ENCODE measurements at places on chromosomes 6 and 20.
A peak's percentile ranks its signal among the peaks of the same experiment; 100 is the strongest.

DNA sequence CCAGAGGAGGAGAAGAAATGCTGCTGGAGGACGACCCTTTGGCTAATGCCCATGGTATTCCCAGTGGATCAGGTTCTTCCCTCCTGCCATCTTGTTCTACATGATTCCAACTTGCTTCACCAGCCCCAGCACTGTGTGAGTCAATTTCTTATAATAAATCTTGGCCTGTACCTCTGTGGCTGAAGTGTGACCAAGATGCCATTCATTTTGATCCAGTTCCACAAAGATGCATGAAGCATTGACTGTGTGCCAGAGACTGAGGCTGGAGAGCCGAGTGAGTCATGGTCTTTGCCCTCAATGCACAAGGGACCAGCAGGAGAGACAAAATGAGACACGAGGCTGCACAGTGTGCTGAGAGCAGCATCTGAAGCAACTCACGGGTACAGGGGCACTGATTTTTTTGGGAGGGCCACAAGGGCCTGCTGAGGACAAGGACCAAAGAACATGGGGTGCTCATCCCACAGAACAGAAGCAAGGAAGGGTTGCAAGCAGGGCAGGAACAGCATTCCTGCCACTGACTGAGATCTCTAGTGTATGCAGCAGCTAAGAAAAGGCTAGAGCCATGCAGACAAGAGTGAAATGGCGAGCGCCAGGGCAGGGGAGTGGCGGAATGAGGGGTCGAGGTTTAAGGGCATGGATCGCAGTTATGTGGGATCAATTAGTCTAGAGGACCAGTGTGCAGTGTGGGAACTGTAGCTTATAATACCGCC lies 207.0 kb downstream of the THBS2 start:
- no peak for DNase-seq

DNA sequence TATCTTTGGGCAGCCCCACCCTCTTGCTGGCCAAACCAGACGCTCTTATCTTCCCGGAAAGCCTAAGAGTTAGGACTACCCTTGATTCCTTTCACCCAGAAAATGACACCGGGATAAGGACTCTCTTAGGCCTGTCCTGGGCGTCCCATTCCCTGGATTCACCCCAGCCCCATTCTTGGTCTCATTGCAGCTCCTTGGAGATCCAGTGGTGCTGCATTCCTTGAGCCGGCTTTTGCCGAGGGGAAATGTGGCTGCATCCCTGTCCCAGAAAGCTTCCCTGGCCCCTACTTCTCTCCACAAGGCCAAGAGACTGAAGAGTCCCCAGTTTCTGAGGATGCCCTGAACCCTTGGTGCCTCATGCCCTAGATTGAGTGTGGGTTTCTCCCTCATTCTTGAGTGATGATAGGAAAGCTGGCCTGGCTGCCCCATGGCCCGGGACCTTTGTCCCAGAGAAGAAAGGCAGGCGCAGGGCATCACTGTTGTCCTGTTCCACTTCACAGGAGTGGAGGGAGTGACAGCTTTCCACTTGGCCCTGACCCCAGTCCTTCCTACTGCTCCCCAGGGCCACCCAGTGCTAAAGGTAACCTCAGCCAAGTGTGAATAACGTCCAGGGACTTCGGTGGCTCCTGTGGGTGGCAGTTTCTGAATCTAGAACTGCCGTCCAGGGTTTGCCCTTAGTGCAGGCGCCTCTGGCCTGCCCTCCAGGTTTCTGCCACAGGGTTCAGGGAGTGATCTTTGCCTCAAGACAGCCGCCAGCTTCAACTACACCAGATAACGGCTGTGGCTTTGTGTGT lies 42.7 kb upstream of the MYL9 start:
- no peak for DNase-seq

GRCh38 chr6:147116056-147116455 lies 88.2 kb upstream of the STXBP5 start:
- DNase-seq: no peak

GRCh38 chr6:14466278-14466677 lies 348.7 kb downstream of the CD83 start:
- no peak for DNase-seq

DNA sequence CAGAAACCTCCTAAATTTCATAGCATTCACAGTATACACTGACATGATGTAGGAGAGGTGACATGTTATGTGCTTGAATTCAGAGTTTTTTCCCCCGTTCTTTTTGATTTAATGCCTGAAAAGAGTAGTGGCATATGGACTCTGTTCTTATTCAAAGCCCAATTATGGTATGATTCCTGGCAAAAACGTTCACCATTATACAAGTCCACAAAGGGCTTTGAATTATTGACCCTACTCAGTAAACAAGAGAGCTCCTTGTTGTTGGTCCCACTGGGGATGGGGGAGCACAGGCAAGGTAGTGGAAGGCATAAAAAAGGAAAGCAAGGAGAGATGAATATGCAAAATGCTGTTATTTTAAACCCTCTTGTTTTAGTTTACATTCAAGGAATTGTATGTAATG lies 136.0 kb upstream of the AHI1 start:
- no peak for DNase-seq

GRCh38 chr6:169997187-169997929 lies 245.9 kb downstream of the ERMARD start:
- DNase-seq: no peak

GRCh38 chr6:132830334-132830751 lies 16.0 kb downstream of the RPS12 start:
- DNase-seq: no peak

- DNase-seq: no peak
Observed at GRCh38 chr6:117947234-117947633, 40.2 kb downstream of the SLC35F1 start.

DNA sequence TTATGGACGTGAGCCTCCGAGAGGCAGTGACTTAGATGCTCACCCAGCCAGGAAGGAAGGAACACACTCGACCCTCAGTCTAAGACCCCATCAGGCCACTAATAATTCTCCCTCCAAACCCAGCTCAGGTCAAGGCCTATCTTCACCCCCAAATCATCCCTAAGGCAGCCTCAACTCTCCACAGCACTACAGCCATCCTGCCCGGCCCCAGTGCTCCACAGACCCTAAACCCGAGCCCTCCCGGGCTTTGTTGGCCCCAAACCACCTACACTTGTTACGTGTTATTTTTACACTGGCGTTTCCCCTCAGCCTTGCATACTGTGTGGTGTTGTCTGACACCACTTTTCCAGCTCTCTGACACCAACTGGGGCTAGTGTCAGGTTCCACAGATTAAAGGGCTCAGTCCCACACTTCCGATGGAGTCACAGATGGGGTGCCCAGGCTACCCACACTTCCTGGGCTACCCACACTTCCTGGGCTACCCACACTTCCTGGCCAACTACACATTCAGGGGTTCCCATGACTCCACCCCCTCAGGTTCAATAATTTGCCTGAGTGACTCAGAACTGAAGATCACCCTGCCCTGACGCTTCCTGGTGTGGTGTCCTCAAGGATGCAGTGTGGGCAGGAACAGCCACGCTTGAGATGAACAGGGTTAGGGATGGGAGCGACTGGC lies 25.3 kb downstream of the RBCK1 start:
- DNase-seq: no peak

DNA sequence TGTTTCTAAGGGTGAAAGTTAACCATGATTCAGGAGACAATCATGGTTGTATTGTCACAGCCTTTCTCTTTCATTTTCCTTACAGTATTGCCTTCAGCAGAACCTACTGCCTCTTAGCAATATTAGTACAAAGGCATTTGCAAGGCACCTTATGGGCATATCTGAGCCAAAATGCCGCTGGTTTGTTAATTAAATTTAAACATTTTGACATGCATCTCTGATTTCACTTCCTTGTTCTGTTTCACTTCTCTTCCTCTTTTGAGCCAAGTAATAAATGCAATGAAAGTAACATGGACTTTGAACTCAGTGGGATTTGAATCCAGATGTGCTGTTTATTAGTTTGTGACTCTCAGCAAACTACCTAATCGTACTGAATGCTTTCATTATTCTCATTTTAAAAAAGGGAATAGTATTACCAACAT lies 467.4 kb upstream of the CITED2 start:
- DNase-seq: no peak

GRCh38 chr6:45021676-45022075 lies 306.5 kb upstream of the RUNX2 start:
- no peak for DNase-seq

GRCh38 chr6:128479991-128480390 lies 40.4 kb downstream of the PTPRK start:
- DNase-seq: no peak

- peak; percentile 45 for DNase-seq
Observed at GRCh38 chr20:58078741-58079522, 149.5 kb downstream of the ANKRD60 start.

DNA sequence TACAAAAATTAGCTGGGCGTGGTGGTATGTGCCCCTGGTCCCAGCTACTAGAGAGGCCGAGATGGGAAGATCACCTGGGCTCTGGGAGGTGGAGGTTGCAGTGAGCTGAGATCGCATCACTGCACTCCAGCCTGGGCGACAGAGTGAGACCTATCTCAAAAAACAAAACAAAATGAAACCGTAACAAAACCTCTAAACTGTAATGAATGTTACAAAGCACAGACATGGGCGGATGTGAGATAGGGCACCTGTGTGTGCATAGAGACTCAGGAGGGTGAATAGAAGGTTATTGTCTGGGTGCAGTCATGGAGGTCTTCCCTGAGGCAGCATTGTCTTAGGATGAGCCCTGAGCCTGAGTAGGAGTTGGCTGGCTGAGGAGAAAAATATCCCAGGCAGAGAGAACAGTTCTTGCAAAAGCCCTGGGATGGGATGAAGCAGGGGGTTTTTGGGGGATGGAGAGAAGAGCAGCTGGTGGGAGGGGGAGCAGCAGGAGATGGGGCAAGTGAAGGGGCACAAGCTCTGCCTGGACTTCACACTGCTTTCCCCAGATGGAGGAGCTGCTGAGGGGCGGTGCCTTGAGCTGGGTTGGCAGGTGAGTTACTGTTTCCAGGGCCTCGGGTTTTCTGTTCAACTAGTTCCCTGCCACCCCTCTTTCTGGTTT lies 5.2 kb downstream of the BCAS4 start:
- no peak for DNase-seq

GRCh38 chr6:156980948-156981347 lies 203.8 kb downstream of the ARID1B start:
- DNase-seq: no peak

DNA sequence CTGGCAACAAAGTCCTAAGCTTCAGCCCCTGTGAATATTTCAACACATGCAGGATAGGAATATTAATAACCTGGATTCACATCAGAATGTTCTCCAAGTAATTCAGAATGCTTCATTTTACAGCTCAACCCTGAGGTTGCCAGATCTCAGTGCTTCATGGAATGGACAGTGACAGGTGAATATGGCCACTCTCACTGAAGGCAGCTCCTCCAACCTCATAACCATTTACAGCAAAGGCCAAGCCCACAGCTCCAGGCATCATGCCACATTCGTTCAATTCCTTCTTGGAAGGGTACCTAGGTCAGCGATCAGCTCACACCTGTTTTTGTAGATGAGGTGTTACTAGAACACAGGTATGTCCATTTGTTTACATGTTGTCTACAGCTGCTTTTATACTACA lies 17.1 kb downstream of the CLIC5 start:
- DNase-seq: no peak

DNA sequence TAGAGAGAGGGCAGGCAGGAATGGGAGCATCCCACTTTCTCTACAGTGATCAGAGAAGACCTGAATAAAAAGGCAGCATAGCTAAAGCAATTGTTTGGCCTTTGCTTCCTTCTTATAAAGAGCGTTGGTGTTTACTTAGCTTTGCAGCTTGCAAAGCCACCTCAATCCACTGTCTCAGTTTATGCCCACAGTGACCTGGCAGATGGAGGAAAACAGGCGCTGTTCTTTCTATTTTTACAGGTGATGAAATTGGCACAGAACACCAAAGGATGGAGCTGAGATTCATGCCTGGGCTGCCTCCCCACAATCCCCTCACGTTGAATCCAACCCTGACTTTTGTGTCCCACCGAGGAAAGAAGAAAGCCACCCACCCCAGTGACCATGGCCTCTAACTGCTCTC lies 130.5 kb downstream of the TTLL2 start:
- no peak for DNase-seq

DNA sequence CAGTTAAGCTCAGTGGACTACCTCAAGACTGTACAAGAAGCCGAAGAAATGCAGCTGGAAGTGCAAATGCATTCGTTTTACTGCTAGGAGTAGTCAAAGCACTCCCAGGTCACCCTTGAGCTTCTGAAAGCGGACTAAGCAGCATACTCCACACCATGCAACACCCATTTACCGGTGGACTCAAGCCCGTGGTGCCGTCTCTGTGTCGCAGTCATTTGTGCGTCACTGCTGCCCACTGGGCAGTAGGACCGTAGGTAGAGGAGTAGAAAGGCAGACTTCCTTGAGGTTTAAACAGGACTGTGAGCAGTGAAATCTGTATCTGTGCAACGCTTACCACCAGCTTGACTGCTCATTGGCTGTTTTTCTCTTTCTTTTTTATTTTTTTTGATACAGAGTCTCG lies 89.0 kb upstream of the FAM8A1 start:
- no peak for DNase-seq

GRCh38 chr20:29298759-29299613 lies 1958.5 kb upstream of the DEFB115 start:
- DNase-seq: peak; percentile 31

DNA sequence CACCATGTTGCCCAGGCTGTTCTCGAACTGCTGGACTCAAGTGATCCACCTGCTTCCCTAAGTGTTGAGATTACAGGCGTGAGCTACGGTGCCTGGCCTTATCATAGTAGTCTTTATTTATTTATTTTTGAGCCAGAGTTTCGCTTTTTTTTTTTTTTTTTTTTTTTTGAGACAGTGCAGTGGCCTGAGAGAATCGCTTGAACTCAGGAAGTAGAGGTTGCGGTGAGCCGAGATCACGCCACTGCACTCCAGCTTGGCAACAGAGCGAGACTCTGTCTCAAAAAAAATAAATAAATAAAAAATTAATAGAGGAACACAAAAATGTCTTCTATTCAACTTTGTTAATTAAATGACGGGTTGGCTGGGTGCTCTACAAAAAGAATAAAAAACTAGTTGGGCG lies 12.9 kb downstream of the MAPRE1 start:
- DNase-seq: no peak

DNA sequence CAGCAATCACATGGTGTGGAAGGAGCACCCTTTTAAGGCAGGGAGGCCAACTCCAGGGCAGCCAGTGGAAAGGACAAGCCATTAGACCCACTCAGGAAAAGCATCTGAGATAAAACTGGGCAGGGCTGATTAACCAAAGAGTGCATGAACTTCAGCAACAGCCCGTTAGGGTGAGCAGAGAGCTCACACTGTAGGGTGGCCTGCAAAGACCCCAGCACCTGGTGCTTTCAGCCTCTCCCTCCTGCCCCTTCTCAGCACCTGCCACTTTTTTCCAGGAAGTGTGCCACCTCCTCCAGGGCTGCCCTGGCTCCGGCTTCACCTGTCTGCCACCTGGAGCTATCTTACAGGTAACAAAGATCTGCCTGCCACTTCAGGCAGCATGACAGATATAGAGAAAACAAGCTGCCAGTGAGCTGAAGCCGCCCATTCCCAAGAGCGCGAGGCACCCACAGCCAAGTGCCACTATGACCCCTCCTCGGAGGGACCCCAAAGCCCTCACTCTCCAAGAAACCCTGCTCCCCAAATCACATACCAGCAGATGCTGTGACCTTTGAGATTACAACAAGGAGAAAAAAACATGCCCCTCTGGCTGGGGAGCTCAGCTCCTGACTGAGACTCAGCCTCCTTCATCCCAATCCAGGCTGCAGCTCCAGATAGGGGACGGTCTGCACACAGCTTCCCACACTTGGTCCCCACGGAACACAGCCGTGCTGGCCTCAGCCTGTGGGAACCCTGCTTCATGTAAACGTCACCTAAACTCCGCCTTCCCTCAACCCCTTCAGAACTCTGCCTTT lies 71.2 kb downstream of the ABHD12 start:
- DNase-seq: no peak
